Activated CD8-positive, alpha-beta memory T cell treated with anti-CD3 and anti-CD28 coated beads for 48 hours (primary cell): ENCODE measurements at places on chromosomes 1 and 21.

DNA sequence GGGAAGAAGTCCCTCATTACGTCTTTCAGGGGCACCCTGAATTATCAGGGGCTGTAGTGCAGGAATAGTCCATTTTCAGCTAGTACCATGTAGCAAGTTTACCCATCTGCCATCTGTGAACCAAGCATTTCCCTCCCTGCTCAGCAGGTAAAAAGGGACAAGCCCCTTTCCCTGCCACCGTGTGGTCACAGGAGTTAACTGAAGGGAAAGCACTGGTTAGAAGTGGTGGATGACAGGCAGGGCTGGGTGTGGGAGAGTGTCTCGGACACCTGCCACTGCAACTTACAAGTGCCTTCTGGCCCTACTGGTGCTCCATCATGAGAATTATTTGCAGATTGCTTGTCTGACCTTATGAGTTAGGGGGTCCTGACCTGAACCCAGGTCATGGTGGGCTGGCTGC lies 32.0 kb upstream of the IGSF5 start:
- no peak for DNase-seq

DNA sequence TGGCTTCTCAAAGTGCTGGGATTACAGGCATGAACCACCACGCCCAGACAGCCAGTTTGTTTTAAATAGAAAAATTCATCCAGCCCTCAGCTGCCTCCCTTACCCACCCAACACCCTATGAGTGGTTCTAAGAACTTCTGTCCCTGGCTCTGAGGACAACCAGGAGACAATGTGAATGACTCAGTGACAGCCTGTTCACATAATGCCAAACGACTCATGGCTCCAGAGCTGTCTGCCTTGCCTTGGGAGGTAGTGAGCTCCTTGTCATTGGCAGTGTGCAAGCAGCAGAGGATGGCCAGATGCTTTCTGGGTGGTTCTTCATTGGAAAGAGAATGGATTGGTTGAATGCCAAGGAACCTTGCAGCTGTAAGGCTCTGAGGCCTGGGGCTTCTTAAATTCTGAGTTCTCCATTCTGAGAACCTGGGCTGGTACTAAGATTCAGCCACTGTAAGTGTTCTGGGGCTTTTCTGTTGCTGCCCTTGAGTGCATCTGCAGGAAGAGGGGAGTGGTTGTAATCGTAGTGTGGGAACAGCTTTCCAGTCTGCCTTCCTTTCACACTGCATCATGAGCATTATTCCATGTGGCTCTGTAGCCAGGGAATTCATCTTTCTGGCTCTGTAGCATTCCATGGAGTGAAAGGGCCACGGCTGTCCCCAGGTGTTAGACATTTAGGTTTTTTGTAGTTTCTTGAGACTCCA lies 5.8 kb downstream of the SERINC2 start:
- DNase-seq: no peak

- DNase-seq: no peak
Observed at GRCh38 chr1:228960705-228961104, 225.4 kb downstream of the RHOU start.

DNA sequence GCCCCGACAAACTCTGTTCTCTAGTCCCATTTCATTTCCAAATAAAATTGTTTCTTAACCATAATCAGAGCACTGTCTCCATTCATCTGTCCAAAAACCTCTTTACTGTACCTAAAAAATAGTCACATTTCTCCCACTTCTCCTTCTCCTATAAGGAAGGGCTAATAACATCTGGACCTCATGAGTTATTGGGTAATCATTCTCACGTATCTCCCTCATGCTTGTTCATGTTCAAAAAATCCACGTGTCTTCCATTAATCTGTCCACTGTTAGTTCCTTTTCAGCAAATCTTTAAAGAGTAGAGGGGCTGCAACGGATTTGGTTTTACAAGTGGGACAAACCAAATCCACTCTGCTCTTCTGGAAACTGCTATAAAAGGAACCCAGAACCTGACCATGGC lies 1418.8 kb downstream of the MRPL39 start:
- DNase-seq: no peak

- DNase-seq: no peak
Observed at GRCh38 chr1:90768826-90769225, 51.7 kb upstream of the BARHL2 start.

DNA sequence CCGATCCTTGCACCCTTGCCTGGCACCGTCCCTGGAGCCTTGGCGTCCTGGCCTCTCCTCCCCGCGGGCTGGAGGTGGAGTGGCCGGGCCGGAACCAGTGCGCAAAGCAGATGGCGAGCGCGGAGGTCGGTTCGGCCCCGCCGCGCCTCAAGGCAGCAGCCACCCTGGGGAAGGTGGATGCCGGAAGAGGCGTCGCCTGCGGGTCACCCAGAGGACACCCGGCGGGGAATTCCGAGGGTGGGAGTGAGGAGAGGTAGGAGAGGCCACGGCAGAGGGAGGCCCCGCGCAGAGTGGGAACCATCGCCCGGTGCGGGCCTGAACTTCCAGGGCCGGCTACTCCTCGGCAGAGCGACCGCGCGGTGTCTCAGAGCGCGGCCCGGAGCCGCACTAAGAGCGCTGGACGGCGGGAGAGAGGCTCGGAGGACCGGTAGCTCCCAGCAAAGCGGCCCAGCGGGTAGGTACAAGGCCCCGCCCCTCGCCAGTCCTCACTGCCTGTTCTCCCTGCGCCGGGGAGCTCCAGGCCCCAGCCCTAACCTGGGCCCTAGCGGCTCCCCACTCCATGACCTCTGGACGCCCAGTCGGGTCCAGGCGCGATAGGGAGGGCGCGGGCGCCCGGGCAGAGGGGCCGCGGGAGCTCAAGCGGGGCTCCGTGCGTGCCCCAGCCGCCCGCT lies at the start of gene RNF207:
TSS of gene RNF207 (plus strand) at position 271 of the 671 bp plus-strand sequence. CDS start 417 bp downstream, outside the sequence.
- no peak for DNase-seq

GRCh38 chr1:31897526-31898100 lies 40.6 kb downstream of the PTP4A2 start:
- no peak for DNase-seq

- peak; percentile 48 for DNase-seq
Observed at GRCh38 chr21:34983680-34984086, 65.4 kb downstream of the RUNX1 start.

- no peak for DNase-seq
Observed at GRCh38 chr1:2814511-2815075, 13.1 kb upstream of the TTC34 start.

- no peak for DNase-seq
Observed at GRCh38 chr1:243539636-243540035, 283.8 kb downstream of the SDCCAG8 start.

DNA sequence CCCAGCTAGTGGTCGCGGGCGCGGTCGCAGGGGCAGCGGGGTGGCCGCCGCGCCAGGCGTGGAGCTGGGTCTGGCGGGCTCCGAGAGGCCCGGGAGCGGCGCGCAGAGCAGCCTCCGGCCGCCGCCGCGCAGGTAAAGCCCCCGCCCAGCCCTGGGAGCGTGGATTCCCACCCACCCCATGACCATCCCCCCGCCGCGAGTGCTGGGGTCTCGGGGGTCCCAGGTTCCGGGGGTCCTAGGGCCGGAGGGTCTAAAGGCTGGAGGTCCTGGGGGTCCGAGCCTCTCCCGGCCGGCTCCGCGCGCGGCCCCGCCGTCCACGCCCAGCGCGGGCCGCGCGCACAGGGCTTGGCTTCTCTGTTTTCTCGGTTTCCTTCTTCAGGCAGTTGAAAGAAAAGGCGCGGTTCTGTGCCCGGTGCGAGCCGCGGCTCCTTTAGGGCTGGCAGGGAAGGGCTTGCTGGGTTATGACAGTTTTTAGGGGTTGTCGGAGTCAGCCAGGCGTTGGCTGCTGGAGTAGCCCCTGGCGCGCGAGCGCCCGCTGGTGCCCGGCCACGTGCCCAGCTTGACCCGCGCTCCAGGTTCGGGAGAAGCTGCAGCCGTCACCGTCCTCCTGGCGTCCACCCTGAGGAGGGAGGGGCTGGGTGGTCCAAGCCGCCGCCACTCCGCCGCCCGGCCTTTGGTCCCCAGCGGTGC lies 359 bp downstream of the LRRC3 start:
- DNase-seq: no peak

DNA sequence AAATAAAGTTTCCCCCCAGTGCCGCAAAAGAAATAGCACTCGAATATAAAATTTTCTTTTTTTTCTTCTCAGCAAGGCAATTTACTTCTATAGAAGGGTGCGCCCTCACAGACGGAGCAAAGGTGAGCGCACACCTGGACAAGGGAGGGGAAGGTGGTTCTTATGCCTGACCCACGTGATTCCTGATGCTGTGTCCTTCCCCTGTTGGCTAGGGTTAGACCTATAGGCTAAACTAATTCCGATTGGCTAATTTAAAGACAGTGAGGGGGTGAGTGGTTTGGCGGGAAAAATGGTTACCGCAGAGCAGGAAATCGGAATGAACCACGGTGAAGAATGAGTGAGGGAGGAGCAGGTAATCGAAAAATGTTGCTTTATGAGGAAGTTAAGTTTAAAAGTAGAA lies 607 bp upstream of the FAAH start:
- no peak for DNase-seq

DNA sequence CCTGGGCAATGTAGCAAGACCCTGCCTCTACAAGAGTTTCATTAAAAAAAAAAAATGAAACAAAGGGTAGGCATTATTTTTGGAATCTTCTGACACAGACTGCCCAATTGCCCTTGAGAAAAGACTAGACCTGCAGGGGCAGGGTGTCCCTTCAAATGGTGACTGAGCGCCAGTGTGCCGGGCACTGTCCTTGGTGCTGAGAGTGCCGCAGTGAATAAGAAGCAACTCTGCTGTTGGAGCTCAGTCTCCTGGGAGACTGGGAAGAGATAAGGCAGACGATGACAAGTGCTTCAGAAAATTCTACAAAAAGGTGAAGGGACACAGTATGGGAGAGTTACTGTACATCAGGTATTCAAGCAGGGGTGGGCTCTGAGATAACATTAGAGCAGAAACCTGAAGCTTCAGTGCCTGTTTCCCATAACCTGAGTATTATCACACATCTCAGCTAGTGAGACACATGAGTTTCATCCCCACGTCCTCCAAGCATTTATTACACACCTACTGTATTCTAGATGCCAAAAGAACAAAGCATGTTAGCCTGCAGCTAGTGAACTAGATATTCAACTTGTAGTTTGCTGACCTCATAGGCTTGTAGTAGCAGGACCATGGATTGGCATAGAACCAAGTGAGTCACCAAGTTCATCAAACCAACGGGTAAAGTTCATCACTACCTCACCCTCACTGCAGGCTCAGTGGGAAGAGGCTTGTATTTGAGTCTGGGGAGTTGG lies 18.4 kb upstream of the RPL11 start:
- DNase-seq: no peak

DNA sequence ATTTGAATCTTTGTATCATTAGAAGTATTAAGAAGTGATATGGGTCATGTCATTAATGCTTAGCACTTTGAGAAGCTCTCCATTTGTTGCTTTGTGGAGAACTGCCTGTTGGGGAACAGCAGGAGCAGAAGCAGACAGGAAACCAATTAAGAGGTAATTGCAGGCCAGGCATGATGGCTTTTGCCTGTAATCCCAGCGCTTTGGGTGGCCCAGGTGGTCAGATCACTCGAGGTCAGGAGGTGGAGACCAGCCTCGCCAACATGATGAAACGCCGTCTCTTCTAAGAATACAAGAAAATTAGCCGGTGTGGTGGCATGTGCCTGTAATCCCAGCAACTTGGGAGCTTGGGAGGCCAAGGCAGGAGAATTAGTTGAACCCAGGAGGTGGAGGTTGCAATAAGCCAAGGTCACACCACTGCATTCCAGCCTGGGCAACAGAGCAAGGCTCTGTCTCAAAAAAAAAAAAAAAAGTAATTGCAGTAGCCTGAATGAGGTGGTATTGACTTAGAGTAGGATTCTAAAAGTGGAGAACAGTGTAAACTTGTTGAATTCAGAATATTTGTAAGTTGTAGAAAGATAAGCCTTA lies 57.8 kb upstream of the FASLG start:
- no peak for DNase-seq

DNA sequence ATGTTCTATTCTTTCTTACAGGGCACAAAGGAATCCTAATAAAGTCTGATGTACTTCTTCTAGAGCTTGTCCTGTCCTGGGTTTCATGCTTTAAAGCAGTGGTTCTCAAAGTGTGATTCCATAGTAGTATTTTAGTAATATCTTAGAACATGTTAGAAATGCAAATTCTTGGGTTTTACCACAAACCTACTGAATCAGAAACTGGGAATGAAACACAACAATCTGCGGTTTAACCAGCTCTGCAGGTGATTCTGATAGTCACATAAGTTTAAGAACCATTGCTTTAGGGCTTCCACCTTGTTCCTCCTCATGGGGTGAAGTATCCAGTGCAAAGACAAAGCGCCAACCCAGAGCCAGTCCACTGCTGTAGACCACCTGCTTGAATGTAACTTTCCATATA lies 41.1 kb downstream of the NGF start:
- DNase-seq: no peak

DNA sequence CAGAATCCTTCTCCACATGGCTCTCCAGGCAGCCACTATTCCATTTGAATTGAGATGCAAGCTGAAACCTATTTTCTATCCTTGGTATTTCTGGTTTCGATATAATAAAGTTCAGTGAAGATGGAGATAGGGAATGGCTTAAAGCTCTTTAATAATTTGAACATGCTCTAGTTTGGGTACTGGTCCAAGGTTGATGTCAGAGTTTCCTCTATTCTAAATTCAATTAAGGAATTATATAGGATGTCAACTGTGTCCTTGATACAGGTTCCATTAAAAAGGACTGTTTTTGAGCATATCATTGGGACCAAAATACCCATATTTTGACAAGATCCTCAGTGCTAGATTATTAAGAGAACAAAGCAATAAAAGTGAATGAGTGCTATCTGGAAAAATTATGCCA lies 245.3 kb downstream of the SPATA17 start:
- DNase-seq: no peak

DNA sequence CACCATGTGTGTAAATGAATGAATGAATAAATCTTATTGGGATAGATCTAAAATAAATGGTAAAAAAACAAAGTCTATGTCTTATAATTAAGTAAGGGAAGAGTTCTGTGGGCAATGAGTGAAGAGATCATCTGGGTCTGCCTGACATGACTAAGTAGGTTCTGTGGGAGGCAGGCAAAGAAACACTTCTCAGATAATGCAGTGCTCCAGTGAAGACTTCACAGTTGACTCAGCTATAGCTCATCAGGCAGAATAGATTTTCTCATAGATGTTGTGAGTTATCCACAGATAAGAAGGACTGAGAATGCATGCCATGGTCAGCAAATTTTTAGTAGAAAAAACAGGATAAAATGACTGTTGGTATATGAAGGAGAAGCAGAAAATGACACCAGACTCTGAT lies 12.4 kb downstream of the KRTAP22-2 start:
- no peak for DNase-seq

DNA sequence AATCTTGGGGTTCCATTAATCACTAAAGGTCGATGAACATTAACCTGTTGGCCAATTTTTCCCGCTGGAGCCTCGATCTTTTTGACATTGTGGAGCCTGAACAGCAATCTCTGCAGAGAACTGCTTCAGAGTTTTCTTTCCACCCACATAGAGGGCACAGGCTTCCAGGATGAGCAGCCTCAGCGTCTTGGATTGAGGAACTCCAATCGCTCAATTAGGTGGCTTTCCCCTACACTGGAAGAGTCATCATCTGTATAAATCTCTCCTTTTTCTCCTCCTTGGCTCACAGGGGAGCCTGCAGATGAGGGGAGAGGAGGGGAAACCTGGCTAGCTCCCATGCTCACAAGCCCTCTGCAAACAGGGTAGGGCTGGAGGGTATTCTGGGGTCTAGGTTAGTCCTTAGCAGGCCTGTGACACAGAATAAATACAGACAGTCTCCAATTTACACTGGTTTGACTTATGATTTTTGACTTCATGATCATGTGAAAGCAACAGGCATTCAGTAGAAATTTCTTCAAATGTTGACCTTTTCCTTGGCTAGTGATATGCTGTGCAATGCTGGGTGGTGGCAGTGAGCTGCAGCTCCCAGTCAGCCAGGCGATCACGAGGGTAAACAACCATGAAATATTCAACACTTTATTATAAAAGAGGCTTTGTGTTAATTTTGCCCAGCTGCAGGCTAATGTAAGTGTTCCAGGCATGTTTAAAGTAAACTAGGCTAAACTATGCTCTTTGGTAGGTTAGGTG lies 80.8 kb downstream of the PGBD5 start:
- DNase-seq: no peak
